ENCODE measurements at places on chromosomes 11 and 22. TPM values are rescaled to one million over a fixed set of nuclear protein-coding genes. Genes with fewer than 3 reads are reported as not detected.

TP53AIP1 gene
- total RNA-seq: not detected

CD248 gene
- 34.7 TPM for total RNA-seq

IGLL1 gene
- total RNA-seq: not detected

BLID gene
- 0.75 TPM for total RNA-seq

Measured in mucosa of gallbladder (tissue), 1 donor.